ENCODE measurements at places on chromosomes 2 and 18. TPM values are rescaled to one million over a fixed set of nuclear protein-coding genes. Genes with fewer than 3 reads are reported as not detected.

The UGT1A10 gene
- total RNA-seq: not detected

The DSG1 gene
- 0.18 TPM for total RNA-seq

The FEV gene
- 0.48 TPM for total RNA-seq

The TRIB2 gene
- 38.6 TPM for total RNA-seq

The WNT10A gene
- total RNA-seq: 0.68 TPM

The GPAT2 gene
- 7.0 TPM for total RNA-seq

DNA sequence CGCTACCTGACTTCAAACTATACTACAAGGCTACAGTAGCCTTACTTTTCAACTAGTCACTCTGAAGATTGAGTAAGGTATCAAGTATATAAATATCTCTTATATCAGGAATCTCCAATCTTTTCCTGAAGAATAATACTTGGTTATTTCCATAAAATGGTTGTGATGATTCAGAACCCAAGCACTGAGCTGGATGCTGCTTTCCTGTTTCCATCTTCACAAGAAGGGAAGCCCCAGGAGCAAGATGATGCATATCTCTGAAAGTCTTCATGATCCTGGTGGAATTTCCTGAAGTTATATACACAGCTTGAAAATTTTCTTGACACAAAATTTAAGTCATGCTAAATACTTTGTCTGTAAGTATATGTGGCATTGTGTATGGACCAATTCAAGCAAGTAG lies 243.9 kb upstream of the TANK start:
- no peak for DNase-seq

GRCh38 chr2:102166189-102166845 lies 20.5 kb upstream of the IL1RL2 start:
- DNase-seq: no peak

GRCh38 chr2:66201242-66201641 lies 233.7 kb upstream of the MEIS1 start:
- no peak for DNase-seq

DNA sequence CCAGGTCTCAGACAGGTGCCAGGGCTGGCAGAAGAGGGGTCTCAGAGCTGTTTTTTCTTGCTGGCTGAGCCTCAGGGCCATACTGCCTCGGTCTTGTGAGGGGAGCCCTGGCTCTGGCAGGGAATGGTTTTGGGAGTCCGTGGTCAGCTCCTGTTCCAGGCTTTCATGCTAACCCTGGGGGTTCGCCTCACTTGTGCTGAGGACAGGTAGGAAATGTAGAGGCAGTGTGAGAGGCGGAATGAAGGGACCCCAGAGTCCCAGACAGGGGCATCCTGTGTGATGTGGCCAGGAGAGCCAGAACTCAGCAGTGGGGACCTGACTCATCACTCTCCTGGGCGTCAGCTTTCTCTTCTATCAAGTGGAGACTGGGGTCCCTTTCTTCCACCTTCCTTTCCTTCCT lies 5.7 kb upstream of the CELF4 start:
- no peak for DNase-seq

GRCh38 chr2:194105358-194105757 lies 1551.7 kb upstream of the SLC39A10 start:
- DNase-seq: no peak

DNA sequence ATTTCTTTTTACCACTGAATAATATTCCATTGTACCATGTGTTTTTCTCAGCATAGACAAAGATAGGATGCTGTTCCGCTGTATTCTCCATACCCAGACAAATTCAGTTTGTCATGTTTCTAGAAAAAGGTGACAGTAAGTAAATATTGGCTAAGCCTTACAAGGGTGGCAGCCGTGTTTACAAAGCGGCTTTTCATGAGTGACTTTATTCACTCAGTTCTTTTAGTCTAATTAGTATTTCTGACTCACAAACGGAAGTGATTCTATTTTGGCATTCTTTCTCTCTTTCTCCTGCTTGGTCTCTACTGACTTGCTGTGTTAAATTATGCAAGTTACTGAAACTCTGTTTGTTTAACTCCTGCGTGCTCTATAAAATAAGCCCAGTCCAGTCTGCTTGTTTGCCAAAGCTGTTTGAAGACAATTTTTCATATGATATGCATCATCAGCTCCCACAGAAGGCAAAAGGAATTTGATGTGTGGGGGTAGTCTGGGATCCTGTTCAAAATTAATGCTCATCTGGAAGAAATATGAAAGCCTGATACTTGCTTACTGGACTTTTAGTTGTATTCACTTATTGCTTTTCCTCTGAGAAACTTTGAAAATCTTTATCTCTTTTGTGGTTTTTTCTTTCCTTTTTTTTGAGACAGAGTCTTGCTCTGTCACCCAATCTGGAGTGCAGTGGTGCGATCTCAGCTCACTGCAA lies 2.3 kb upstream of the PLEKHH2 start:
- DNase-seq: no peak

- no peak for DNase-seq
Measured at GRCh38 chr2:168149150-168149974, 98.0 kb downstream of the STK39 start.

DNA sequence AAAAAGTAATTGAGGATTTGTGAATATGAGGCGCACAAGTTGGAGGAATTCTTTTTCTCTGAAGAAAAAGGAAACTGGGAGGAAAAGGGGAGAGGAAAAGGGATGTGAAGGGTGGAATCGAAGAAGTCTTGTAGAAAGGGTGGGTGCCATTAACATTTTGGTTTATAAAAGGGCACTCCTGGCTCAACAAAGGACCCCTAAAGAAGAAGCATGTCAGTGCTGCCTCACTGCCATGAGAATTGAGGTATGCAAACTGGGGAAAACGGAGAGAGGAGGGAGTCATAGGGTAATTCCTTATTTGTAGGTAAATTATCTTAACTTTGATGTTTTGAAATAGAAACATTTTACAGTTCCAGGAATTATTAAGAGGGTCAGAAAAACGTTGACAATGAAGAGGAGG lies 207.2 kb downstream of the NAPG start:
- no peak for DNase-seq

GRCh38 chr2:30031184-30031583 lies 109.8 kb upstream of the ALK start:
- no peak for DNase-seq

DNA sequence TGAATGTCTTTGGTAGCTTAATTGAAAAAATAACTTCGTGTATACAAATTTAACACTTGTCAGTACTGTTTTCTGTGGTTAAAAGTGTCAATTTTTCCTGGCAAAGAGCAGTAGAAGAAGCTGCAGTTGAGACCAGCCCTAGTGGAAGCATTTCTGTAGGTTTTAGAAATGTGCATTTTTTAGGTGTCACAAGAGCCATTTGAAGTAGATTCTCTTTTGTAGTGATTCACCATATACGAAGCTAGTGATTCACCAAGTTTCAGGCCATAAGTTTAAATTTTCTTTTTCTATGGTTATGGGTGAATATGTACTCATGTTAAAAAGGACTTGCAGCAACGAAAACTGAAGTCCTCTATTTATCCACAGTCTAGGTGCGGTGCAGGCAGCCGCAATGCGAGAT lies 4.2 kb downstream of the NABP1 start:
- DNase-seq: no peak

- no peak for DNase-seq
Measured at GRCh38 chr2:150090031-150090430, 397.4 kb downstream of the RND3 start.

- DNase-seq: no peak
Measured at GRCh38 chr2:143842836-143843235, 677.1 kb downstream of the ZEB2 start.

DNA sequence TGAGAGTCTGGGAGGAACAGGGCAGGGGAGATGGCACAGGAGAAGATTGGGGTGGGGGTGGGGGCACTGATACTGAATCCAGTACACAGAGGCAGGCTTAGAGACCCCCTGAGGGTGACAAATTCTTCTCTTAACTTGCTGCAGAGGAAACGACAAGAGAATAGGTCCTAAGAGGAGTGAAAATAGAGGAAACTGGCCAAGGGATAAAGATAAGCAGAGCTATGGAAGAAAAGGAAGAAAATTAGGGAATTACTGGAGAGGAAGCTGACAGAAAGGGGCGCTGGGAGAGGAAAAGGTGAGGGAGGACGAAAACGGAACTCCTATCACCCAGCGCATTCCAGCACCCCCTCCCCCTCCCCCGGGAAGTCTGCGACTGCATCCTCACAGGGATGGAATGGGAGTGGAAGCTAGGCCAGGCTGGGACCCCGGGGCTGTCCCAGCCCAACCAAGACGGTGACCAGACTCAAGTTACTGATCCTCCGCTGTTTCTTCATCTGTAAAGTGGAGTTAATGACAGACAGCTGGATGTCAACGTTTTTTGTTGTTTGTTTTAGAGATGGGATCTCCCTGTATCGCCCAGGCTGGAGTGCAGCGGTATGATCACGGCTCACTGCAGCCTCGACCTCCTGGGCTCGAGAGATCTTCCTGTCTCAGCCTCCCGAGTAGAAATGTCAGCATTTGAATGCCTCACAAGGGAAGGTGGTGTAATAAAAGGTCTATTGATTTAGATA lies 2.6 kb upstream of the EMX1 start:
- no peak for DNase-seq

- DNase-seq: no peak
Measured at GRCh38 chr18:51425475-51425874, 228.0 kb upstream of the MEX3C start.

- DNase-seq: no peak
Measured at GRCh38 chr2:196286821-196287220, 115.4 kb upstream of the STK17B start.

DNA sequence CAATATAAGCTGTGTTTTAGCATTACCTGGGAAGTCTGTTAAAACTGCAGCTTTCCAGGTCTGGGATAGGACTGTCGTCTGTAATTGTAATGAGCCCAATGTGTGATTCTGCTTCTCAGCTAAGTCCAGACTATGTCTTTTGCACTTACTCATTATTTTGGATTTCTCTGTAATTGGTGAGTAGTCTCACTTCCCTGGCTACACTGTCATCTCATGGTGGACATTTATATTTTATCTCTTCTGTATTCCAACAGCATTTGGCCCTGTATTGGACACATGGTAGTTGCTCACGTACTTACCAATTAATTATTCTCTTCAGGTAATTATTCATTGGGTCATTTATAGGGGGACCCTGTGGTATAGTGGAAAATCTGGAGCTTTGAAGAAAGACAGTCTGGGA lies 28.0 kb downstream of the LHCGR start:
- no peak for DNase-seq
